Globus pallidus (tissue), 1 donor: ENCODE measurements at places on chromosomes 1 and 21.

DNA sequence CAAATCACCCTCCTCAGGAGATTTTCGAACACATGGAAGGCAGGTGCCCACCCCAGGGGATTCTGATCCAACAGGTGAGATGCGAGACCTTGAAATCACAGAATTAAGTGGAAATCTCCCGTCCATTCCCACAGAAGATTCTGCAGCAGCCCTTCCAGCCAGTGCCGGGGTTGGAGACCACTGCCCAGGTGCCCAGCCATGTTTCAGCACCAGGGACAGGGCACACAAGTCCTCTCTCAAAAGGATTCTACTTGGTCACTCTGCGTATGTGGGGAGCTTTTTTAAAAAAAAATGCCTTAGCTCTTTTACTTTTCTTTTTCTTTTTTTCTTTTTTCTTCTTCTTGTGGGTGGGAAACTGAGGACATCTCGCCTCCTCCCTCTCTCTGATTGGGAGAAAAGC lies 80.7 kb downstream of the VWA5B1 start:
- no peak for DNase-seq

GRCh38 chr1:41662061-41662764 lies 177.7 kb upstream of the EDN2 start:
- peak; percentile 74 for DNase-seq

DNA sequence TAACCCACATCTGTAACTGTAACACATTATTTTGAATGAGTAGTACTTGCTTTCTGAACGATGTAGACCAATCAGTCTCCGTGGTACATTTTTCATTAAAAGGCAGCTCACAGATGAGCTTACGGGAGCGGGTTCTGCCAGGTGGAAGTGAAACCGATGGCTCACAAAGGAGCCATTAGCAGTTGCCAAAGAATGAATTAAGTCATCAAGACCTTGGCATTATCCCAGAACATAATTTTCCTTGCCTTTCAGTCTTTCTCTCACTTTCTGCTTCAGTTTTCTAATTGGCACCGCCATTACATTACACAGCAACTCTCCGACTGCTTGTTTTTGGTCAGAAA lies 33.5 kb upstream of the UTS2 start:
- DNase-seq = peak; percentile 24

DNA sequence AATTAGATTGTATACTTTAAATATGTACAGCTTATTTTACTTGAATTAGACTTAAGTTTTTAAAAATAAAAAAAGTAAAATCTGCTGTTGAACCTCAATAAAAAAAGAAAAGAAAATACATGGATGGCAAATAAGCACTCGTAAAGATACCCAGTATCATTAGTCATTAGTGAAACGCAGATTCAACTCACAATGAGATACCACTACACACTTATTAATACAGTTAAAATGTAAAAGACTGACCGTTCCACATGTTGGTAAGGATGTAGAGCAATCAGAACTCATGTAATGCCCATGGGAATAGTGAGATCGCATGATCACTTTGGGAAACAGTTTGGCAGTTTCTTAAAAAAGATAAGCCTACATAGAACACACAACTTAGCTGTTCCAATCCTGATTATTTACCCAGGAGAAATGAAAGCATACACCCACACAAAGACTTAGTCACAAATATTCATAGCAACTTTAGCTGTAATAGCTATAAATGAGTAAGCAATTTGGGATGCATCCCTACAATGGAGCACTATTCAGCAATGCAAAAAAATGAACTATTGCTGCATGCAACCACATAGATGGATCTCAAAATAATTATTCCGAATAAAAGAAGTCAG lies 7.3 kb downstream of the SH2D1B start:
- DNase-seq = no peak

DNA sequence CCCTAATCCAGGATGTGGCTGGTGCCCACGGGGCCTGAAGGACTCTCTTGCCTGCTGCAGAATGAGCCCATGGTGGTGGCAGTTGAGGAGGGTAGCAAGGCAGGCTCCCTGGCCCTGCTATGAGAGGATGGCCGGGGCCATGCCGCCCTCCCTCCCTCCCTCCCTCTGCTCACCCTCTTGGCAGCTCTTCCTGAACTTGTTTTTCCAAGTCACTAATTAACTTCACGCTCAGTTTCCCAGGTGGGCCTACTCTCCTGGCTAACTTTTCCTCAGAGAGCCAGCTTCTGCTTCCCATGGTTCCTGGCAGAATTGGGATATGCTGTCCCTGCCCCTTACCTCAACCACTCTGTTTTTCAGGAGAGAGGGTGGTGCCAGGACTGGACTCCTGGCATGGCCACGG lies 10.2 kb downstream of the KCNC4 start:
- DNase-seq = no peak

- no peak for DNase-seq
These were observed 16.3 kb downstream of the TLR5 start for GRCh38 chr1:223126741-223127140.

DNA sequence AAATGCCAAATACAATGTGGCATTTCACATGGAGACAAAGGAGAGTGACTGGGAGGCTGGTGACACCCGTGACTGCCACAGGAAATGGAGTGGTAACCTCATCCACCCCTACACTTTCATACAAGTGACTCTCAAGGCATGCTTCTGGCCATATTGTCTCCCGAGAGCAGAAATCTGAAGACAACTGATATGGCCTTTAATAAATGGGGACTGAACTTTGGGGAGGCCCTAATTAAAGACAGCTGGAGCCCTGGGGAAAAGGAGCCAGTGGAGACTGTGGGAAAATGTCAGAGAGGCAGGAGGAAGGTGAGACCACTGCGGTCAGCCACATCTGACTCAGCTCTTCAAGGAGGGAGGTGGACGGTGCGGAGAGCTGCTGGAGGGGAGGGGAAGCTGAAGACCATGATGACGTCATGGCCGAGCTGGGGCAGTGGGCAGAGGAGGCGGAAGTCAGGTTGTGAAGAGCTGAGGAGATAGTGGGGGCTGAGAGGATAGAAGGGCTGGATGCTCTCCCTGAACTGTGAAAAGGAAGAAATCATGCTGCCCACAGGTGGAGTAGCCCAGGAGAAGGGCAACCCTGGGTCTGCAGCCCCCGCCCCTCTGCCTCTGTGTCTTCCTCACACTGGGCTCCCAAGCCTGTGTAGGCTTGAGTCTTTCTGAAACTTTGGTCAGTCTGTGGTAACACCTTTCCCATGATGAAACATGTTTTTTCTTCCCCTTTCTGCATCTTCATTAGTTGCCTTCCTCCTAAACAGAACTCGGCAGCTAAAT lies 14.0 kb upstream of the NCF2 start:
- no peak for DNase-seq

- DNase-seq = peak; percentile 35
These were observed 192.4 kb downstream of the TGFBR3 start for GRCh38 chr1:91693557-91693956.

DNA sequence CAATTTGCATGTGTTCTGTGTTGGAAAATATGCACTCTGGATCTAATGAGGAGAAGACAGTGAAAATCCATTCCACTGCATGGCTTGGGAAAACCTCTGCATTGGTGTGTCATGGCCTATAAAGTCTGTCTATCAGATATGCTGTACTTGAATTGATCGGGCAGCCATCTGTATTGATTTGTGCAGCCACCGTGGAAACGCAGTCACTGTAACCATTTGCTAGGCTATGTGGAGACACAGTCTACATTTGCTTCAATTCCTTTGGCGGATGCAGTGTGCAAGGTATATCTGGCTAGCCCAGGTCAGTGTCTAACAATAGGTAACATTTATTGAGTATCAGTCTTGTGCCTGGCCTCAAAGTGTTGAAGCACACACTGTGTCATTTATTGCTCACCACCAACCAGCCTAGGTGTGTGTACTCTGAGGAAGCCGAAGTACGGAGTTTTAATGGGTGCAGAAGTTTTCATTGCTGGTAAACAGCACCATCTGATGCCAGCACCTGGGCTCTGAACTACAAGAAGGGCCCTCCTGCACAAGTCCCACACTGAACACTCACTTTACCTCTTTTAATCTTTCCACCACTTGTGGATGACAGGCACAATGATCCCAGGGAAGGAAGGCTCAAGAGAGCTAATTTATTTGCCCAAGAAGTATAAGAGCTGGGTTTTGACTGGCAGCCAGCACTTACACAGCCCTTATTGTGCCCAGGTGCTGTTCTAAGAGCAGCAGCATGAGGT lies 83.4 kb downstream of the DAB1 start:
- DNase-seq = no peak

GRCh38 chr1:204255225-204255624 lies 41.4 kb upstream of the GOLT1A start:
- DNase-seq = no peak

DNA sequence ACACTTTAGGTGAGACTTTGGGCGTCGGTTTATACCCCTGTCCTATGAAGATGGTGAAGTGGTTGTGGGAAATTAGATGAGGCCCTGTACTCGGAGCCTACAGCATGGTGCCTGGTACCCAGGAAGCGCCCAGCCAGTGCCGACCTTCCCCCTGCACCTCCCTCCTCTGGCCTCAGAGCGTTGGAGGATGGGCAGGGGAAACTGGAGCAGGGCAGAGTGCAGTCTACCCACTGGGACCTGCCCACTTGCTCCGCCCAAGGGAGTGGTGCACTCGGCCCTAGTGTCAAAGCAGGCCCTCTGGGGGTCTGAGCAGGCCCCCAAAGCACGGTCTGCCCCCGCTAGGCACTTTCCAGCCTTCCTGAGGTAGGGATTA lies 13.0 kb upstream of the TTC22 start:
- DNase-seq = no peak

DNA sequence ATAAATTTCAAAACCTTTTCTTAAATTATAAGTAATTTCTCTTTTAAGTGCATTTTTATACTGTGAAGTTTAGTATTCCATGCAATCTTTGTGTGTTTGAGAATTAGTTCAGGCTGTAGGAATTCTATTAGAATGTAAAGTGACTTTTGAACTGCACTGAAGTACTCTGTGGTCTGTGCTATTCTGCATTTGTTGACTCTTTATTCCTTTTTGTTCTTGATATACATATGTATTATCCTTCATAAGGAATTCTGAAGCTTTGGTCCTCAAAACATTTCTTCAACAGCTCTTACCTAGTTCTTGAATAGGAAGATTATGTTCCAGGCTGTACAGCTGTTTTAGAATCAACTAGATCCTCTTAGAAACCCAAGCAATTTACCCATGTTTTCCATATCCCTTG lies 158.0 kb downstream of the HS2ST1 start:
- no peak for DNase-seq

DNA sequence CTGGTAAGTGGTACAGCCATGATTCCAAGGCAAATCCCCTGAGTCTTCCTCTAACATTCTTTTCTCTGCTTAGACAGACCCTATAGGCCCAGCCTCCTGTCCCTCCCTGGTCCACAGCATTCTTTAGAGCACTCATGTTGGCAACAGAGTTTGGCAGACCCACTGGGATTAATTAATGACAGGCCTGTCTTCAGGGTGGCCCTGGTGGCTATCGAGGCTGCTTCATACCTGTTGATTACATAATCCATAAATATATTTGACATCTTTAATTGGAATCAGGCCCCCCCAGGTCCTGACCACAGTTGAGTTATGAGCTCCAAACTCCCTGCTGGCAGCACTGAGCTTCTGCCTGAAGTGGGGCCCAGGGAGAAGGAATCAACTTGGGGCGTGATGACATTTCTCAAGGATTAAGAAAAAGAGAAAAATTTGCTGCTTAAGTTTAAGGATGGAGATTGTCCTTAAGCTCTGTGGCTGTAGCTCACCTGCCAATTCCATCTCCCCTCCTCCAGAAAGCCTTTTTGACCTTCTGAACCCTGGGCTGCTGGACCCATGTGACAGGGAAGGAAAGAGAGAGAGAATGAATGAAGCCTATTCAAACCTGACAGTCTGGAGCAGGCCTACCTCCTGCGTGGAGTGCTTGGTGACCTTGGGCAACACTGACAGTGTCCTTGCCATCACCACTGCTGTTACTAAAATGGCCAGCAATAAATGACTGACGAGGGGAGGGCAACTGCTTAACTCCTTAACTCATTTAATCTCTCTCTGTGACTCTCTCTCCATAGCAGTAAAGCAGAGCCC lies 156.6 kb downstream of the TRABD2B start:
- DNase-seq = no peak

DNA sequence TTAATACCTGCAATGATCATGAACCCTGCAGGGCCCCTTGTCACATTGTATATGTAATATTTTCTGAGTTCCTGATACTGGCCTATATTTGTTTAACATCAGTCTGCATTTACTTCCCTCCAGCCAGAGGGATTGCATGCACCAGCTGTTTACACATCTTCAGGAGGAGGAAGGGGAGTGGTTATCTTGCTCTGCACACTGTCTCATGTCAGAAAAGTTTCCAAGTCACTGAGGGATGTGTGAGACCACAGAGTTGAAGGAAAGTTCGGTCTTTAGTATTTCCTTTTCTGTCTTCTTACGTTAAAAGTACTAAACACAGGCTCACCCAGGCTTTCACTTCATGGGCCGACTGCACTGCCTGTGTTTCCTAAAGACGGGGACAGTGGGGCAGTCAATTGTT lies 574.1 kb downstream of the LMO4 start:
- DNase-seq = peak; percentile 8

DNA sequence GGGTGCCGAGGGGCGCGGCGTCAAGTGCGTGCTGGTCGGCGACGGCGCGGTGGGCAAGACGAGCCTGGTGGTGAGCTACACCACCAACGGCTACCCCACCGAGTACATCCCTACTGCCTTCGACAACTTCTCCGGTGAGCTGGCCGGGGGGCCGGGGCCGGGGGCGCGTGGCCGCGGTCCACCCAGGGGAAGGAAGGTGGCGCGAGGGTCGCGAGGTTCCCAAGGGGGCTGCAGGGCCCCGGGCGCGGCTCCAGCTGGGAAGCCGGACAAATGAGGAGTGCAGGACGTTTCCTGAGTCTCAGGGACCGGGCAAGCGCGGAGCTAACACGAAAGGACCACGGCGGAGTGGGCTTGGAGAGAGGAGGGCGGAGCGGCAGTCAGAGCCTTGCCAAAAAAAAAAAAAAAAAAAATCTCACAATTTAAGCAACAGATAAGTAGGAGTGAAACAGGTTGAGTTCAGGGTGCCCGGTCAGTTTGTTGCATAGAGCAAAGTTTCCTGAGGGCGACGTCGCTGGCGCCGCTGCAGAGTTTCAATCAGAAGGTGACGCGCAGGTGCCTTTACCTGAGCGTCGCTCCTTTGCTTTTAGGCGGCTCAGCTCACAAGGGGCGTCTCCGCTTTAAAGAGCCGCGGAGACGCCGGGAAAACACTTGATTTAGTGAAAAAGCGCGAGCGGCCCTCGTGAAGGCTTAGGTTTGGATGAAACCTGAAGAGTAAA lies 750 bp downstream of the RHOU start:
- DNase-seq = peak; percentile 22

GRCh38 chr1:154427173-154428139 lies 22.3 kb downstream of the IL6R start:
- DNase-seq = no peak

DNA sequence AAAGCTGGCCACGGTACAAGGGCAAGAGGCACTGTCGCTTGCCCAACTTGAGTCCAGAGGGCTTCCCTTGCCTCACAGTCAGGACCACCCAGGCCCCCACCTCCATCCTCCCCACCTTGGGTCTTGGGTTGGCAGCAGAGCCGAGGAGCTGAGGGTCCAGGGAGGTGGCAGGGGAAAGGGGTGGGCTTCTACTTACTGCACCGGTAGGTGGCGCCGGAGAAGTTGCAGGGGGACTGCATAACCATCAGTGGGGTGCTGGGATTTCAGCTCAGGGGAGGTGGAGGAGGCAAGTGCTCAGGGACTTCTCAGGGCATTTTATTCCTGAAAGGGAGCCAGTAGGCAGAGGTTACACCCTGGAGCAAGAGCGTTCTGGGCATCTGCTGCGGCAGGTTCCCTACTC lies 44.0 kb downstream of the TRIM62 start:
- DNase-seq = peak; percentile 59
